ENCODE measurements at places on chromosomes 3 and 15. TPM values are rescaled to one million over a fixed set of nuclear protein-coding genes. Genes with fewer than 3 reads are reported as not detected.

The IMPG2 gene
- 0.57 TPM for polyA plus RNA-seq

The A4GNT gene
- 0.07 TPM for polyA plus RNA-seq

The PPP2R3A gene
- 7.4 TPM for polyA plus RNA-seq

The COLQ gene
- polyA plus RNA-seq, result 4.7 TPM

The SLC28A2 gene
- polyA plus RNA-seq, result 16.8 TPM

The NOX5 gene
- 0.16 TPM for polyA plus RNA-seq

The NANOGP8 gene
- 0.30 TPM for polyA plus RNA-seq

The C3orf18 gene
- 6.8 TPM for polyA plus RNA-seq

The THRB gene
- polyA plus RNA-seq, result 38.3 TPM

The LTF gene
- polyA plus RNA-seq, result 2.6 TPM

The UBAP1L gene
- 4.9 TPM for polyA plus RNA-seq

The ARRDC4 gene
- polyA plus RNA-seq, result 83.1 TPM

The CLRN1 gene
- 8.7 TPM for polyA plus RNA-seq

The WDR93 gene
- 0.30 TPM for polyA plus RNA-seq

The PLSCR5 gene
- polyA plus RNA-seq, result 0.10 TPM

The SERPINI2 gene
- 0.09 TPM for polyA plus RNA-seq

The SMAD6 gene
- polyA plus RNA-seq, result 25.4 TPM

The CPB1 gene
- polyA plus RNA-seq, result 1.9 TPM

The BCL6 gene
- polyA plus RNA-seq, result 7.4 TPM

The PP2D1 gene
- polyA plus RNA-seq, result 0.39 TPM

The CCDC174 gene
- 23.8 TPM for polyA plus RNA-seq

The CLDN16 gene
- polyA plus RNA-seq, result 0.15 TPM

The SST gene
- 461 TPM for polyA plus RNA-seq

The PARP9 gene
- 32.0 TPM for polyA plus RNA-seq

The KATNBL1 gene
- polyA plus RNA-seq, result 59.4 TPM

The PLSCR2 gene
- polyA plus RNA-seq, result 0.79 TPM

The DUOX2 gene
- 0.04 TPM for polyA plus RNA-seq

The DCBLD2 gene
- 15.7 TPM for polyA plus RNA-seq

The USP13 gene
- polyA plus RNA-seq, result 4.7 TPM

The TRIM42 gene
- polyA plus RNA-seq, result not detected

The SEMA3B gene
- polyA plus RNA-seq, result 87.0 TPM

The CCDC80 gene
- polyA plus RNA-seq, result 27.6 TPM

The GLDN gene
- 0.64 TPM for polyA plus RNA-seq

The GRIP2 gene
- polyA plus RNA-seq, result 1.1 TPM

The ADAMTSL3 gene
- polyA plus RNA-seq, result 8.0 TPM

The RETNLB gene
- polyA plus RNA-seq, result not detected

The PIGZ gene
- 56.8 TPM for polyA plus RNA-seq

The CISH gene
- 47.8 TPM for polyA plus RNA-seq

The KLF15 gene
- 1.4 TPM for polyA plus RNA-seq

The PPP1R14D gene
- 14.0 TPM for polyA plus RNA-seq

The FOXB1 gene
- polyA plus RNA-seq, result 0.03 TPM

The GXYLT2 gene
- 3.1 TPM for polyA plus RNA-seq

Measured in large intestine (tissue), 12 donors.